Hematopoietic multipotent progenitor cell (in vitro differentiated cells): ENCODE measurements at places on chromosomes 7 and 10.

DNA sequence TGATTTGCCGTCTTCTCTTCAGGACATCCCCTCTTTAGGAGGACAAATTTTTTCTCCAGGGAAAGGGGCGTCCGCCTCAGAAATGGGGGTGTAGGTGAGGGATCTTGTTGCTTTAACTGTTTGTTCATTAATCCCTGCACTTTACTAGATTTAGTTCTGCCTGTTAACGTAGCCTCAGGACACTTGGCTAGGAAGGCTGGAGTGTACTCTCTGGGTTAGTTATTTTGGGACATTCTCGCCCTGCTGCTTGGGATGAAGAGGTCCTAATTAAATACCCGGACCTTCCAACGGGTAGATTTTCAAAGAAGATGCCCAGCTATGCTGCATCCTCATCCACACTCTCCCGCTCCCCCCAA lies 552 bp upstream of the ZNF365 start:
- no peak for DNase-seq

DNA sequence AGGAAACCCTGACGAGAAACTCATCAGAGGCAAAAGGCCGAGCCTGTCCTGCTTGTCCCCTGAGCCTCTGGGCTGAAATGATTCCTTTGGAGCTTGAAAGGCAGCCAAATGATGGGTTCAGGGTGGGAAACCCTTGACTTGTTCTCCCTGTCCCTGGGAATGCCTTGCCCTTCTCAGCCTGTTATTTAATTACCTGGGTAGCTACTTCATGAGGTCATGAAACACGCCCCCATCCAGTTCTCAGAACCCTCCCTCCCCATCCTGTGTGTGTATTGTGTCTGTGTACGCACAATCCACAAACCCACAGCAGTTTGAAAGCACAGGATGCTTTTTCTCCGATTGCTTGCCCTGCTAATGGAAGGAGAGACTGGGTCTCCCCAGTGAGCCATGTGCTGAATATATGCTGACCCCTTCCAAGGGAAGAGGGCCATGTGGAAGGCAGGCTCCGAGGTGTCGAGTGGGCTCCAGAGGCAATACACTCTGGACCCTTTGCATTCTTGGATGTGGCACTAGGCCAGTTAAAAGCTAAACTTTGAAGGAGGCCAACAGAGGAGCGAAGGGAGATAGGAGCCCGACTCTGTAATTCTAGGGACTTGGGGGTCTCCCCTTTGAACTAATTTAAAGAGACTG lies 10.6 kb downstream of the DUSP5 start:
- DNase-seq = no peak

- DNase-seq = peak; percentile 94
Observed at GRCh38 chr7:24786941-24787340, 29.7 kb upstream of the GSDME start.

GRCh38 chr10:5229019-5229418 lies 32.4 kb downstream of the AKR1C4 start:
- no peak for DNase-seq

DNA sequence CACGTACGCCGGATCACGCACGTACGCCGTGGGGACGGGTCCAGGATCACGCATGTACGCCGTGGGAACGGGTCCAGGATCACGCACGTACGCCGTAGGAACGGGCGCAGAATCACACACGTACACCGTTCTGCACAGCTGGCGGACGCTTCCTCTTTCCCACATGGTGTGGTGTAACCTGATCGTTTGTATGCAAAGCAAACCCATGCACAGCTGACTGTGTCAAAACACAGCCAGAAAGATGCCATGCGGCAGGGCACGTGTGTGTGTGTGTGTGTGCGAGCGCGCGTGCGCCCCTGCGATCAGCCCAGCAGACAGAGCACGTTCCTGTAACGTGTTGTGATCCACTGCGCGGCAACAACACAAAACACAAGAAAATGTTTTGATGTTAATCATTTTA lies 573.6 kb downstream of the DNAJB6 start:
- DNase-seq = no peak

DNA sequence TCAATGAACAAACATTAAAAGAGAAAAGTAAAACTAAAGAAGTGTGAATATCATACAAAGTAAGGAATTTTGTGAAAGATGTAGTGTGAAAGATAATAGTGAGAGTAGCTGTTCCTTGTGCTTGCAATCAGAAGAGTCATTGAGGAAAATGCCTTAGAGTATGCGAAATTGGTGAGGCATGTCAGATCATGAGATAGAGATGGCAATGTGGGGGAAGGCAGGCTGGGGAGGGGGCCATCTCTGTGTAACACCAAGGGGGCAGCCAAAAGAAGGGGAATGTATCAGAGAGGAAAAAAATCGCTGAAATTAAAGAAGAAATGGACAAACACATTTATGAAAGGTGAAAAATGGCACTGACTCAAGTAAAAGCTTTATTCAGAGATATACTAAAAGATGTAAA lies 19.6 kb upstream of the PRKAR2B start:
- no peak for DNase-seq

GRCh38 chr7:90654718-90655427 lies 58.8 kb downstream of the CDK14 start:
- no peak for DNase-seq

GRCh38 chr7:140005341-140005740 lies 57.4 kb downstream of the PARP12 start:
- DNase-seq = no peak
